HT-29 (cell line): ENCODE measurements at places on chromosomes 16 and 17.

DNA sequence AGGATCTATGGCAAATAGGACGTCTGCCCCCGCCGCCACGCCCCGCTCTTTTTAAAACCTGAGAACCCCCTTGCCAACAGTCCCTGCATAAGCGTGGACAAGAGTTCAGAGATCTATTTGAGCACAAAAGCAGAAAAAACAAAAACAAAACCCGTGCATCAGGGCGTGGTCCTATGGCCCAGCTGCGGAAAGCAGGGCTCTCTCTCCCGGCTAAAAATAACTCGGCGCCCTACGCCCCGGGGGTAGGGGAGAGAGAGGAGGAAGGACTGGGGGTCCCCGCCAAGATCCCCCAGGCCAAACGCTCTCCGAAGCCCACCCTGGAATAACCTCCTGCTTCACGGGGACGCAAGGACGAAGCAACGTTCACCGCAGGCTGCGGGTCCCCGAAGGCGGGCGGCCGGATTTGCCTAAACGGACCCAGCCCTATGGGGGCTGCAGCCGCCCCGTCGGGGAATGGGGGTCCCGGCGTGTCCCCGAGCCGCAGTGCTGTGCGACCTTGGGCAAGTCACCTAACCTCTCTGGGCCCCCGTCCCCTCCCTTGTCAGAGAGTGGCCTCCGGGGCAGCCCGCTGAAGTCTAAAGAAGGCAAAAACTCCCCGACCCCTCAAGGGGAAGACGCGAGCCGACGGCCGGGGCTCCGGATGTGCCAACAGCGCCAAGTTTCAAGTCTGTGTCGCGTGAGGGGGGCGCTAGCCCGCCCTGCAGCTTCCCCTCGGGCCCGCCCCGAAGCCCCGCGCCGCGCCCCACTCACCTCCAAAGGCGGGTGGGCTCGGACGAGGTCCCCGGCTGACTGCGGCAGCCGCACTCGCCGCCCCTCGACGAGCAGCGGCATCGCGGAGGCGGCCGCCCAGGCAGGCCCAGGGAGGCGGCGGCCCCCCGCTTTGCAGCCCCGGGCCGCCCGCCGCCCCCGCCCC lies 477 bp downstream of the NTAN1 start:
- DNase-seq = no peak

DNA sequence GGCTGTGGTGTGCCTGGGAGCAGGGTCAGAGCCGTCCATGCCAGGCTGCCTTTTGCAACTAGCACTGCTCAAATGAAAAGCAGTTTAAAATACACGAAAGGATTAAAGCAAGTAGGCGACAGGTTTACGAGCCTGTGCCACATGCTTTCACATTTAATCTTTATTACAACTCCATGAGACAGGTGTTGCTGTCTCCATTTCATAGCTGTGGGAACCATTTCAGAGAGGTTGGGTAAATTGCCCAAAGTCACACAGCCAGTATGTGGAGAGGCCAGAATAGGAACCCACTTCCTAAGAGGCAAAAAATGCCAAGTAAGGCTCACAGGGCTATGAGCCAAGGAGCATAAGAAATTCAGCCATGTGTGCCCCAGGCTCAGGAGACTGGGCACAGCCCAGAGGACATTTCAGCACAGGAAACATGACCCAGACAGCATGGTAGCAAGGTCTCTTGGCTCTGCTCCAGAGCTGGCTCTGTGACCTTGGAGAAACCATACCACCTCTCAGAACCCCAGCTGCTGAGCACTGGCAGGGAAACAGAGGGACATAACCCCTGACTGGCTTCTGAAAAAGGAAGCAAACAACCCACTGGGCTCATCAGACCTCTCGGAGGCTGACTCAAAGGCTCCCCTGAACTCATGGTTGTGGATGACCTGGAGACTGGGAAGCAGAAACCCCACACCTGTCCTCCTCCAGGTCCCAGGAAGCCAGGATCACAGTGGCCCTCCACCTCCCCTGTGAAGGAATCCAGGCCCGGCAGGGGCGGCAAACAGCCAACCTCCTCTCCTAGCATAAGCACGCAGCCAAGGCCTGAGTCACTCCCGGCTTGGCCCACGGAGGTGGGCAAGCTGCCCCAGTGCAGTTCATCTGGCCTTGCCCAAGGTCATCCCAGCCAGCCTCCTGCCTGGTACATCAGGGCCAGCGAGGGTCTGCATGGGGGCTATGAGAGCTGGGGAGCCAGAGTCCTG lies 40.3 kb upstream of the MRPS23 start:
- DNase-seq = no peak

DNA sequence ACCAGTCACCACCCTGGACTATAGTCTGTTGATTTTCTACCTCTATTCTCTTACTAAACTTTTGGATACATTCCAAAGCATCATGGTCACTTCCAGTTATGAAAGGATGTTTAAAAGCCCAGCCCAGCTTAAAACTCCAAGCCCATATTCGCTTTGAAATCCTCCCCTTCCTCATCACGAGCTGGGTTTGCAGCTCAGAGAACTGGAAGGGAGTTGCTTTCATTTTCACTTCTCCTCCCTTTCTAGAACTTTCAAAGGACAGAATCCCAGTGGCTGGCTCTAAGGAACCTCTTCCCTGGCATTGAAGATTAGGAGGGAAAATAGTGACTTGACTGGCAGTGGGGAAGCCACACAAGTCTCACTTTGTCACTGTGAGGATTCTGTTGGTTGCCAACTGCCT lies 100.1 kb upstream of the DYNLRB2 start:
- no peak for DNase-seq

GRCh38 chr16:49809062-49809461 lies 46.9 kb downstream of the ZNF423 start:
- DNase-seq = no peak

GRCh38 chr17:28199115-28199514 lies 119.9 kb upstream of the TMEM97 start:
- DNase-seq = no peak

- no peak for DNase-seq
These were observed 371.9 kb downstream of the HS3ST3B1 start for GRCh38 chr17:14672830-14673229.
